T-helper 2 cell treated with Interferon-gamma antibody and Interleukin-4, amounts not matched to agents 100 ng/mL and 5 ng/mL, for 36 hours (primary cell): ENCODE measurements at places on chromosomes 16 and 17. TPM values are rescaled to one million over a fixed set of nuclear protein-coding genes. Genes with fewer than 3 reads are reported as not detected.

Gene PHF12
- total RNA-seq: 61.0 and 72.0 TPM in 2 replicates

Gene FSCN2
- 0.93 and 1.3 TPM in 2 replicates for total RNA-seq

Gene DDX5
- 870 and 877 TPM in 2 replicates for total RNA-seq

Gene ZPBP2
- total RNA-seq: not detected in 2 replicates

Gene P3H4
- total RNA-seq: 3.8 and 6.1 TPM in 2 replicates

Gene CACNA1H
- total RNA-seq: 0.32 and 0.66 TPM in 2 replicates

Gene ASIC2
- not detected in 2 replicates for total RNA-seq

Gene HAS3
- 0.86 and 1.1 TPM in 2 replicates for total RNA-seq

Gene OR4D1
- total RNA-seq: 0.27 and 0.34 TPM in 2 replicates

Gene TEX14
- total RNA-seq: 0.23 and 0.52 TPM in 2 replicates

Gene GCSH
- total RNA-seq: 9.6 and 11.0 TPM in 2 replicates

Gene ABCC3
- total RNA-seq: not detected in 2 replicates

Gene ENPP7
- total RNA-seq: not detected in 2 replicates

Gene ZFP3
- 3.5 and 3.7 TPM in 2 replicates for total RNA-seq

Gene CFAP119
- total RNA-seq: 2.3 and 4.4 TPM in 2 replicates

Gene RNF112
- total RNA-seq: 0.20 and 0.27 TPM in 2 replicates

Gene RGS9
- 22.7 and 23.8 TPM in 2 replicates for total RNA-seq

Gene PDIA2
- total RNA-seq: not detected in 2 replicates

Gene DHODH
- total RNA-seq: 15.0 and 16.3 TPM in 2 replicates

Gene CASKIN2
- 0.77 and 1.1 TPM in 2 replicates for total RNA-seq

Gene MMP25
- 71.1 and 75.1 TPM in 2 replicates for total RNA-seq

Gene DHRS7C
- not detected in 2 replicates for total RNA-seq

Gene SDK2
- total RNA-seq: 2.3 and 2.9 TPM in 2 replicates

Gene MEFV
- 0.09 and 0.25 TPM in 2 replicates for total RNA-seq

Gene COPRS
- total RNA-seq: 21.8 and 21.9 TPM in 2 replicates

Gene FAM234A
- 29.4 and 32.2 TPM in 2 replicates for total RNA-seq

Gene SLC5A10
- total RNA-seq: not detected in 2 replicates

Gene FBXW10
- total RNA-seq: not detected in 2 replicates

Gene ACSM2A
- not detected in 2 replicates for total RNA-seq

Gene MYH2
- not detected in 2 replicates for total RNA-seq

Gene SPNS3
- 9.6 and 10.6 TPM in 2 replicates for total RNA-seq

Gene KRTAP1-1
- total RNA-seq: not detected in 2 replicates

Gene HOXB1
- total RNA-seq: not detected in 2 replicates

Gene TRIM47
- total RNA-seq: 19.8 and 22.5 TPM in 2 replicates

Gene ESRP2
- 0.07 TPM in 1 of 2 replicates, not detected in the other for total RNA-seq

Gene EVPLL
- total RNA-seq: not detected in 2 replicates

Gene MT1F
- 18.5 and 24.1 TPM in 2 replicates for total RNA-seq

Gene ADGRG1
- 0.91 and 2.4 TPM in 2 replicates for total RNA-seq

Gene ADAMTS18
- total RNA-seq: not detected in 2 replicates

Gene SDR42E2
- total RNA-seq: 0.07 TPM in 1 of 2 replicates, not detected in the other

Gene MRPL58
- total RNA-seq: 52.9 and 55.5 TPM in 2 replicates

Gene DYNLL2
- total RNA-seq: 34.9 and 35.8 TPM in 2 replicates

Gene ABI3
- 42.8 and 44.0 TPM in 2 replicates for total RNA-seq

Gene ITGAL
- 527 and 528 TPM in 2 replicates for total RNA-seq

Gene CCL15
- total RNA-seq: not detected in 2 replicates

Gene KRTAP4-9
- not detected in 2 replicates for total RNA-seq

Gene ITGB3
- 1.7 and 1.9 TPM in 2 replicates for total RNA-seq

Gene CDR2L
- 0.64 and 0.73 TPM in 2 replicates for total RNA-seq

Gene ACSM2B
- total RNA-seq: not detected in 2 replicates

Gene LAT
- 373 and 384 TPM in 2 replicates for total RNA-seq

Gene TNP2
- not detected in 2 replicates for total RNA-seq

Gene KRT31
- total RNA-seq: not detected in 2 replicates

Gene SPSB3
- 29.5 and 32.7 TPM in 2 replicates for total RNA-seq
